Panc1 (cell line): ENCODE measurements at places on chromosomes 13 and 19.

- DNase-seq, result no peak
Measured at GRCh38 chr13:38819053-38819452, 132.2 kb downstream of the FREM2 start.

DNA sequence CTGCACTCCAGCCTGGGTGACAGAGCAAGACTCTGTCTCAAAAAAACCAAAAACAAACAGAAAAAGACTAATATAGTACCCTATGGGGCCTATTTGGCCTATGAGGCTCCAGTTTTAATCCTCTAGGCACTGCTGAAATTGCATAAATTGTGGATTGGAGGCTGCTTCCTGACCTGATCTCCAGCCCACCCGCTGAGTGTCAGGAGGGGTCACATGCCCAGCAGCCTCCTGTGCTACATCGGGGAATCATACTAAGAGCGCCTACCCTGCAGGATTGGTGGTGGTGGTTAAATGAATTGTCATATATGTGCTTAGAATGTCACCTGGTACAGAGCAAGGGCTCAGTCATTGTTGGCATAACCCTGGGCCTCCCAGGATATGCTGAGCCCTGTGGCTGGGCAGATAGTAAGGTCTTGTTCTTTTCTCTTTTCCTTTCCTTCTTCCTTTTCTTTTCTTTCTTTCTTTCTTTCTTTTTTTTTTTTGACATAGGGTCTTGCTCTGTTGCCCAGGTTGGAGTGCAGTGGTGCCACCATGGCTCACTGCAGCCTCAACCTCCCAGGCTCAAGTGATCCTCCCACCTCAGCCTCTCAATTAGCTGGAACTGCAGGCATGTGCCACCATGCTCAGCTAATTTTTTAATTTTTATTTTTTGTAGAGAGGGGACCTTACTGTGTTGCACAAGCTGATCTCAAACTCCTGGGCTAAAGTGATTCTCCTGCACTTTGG is 31.3 kb downstream of the LTBP4 start:
- no peak for DNase-seq

- DNase-seq, result no peak
Measured at GRCh38 chr13:22027566-22027965, 356.7 kb downstream of the FGF9 start.

DNA sequence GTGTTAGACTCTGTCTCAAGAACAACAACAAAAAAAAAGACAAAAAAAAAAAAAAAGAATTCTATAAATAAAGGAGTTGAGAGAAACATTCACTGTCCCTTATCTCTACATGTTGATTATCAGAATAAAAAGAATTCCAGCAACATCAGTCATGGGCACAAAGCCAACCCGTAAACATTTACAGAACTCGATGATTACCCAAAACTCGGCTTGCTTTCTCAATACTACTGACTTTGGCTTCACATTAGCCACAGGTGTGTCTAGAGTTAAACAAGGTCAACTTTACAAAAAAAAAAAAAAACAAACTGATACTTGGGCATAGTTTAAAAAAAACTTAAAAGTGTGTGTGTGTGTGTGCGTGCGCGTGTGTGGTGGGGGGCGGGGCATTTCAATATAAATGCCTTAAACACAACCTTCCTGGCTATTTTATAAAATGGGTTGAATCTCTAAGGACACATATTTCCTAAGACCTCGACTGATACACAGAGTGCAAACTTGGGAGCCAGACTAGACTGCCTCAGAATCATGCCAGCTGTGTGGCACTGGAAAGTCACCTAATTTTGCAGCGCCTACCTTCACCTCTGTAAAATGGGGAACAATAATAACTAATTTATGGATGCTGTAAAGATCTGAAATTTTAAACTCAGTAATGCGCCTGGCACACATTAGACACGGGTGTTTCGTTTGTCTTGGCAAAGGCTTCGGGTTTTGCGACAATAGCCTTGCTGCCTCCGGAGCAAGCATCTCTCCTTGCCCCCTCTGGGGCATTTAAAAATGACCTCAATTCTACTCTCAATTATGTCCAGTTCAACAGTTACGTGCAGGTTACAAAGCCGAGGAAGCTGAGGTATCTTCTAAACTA is 922 bp downstream of the EBPL start:
- no peak for DNase-seq

DNA sequence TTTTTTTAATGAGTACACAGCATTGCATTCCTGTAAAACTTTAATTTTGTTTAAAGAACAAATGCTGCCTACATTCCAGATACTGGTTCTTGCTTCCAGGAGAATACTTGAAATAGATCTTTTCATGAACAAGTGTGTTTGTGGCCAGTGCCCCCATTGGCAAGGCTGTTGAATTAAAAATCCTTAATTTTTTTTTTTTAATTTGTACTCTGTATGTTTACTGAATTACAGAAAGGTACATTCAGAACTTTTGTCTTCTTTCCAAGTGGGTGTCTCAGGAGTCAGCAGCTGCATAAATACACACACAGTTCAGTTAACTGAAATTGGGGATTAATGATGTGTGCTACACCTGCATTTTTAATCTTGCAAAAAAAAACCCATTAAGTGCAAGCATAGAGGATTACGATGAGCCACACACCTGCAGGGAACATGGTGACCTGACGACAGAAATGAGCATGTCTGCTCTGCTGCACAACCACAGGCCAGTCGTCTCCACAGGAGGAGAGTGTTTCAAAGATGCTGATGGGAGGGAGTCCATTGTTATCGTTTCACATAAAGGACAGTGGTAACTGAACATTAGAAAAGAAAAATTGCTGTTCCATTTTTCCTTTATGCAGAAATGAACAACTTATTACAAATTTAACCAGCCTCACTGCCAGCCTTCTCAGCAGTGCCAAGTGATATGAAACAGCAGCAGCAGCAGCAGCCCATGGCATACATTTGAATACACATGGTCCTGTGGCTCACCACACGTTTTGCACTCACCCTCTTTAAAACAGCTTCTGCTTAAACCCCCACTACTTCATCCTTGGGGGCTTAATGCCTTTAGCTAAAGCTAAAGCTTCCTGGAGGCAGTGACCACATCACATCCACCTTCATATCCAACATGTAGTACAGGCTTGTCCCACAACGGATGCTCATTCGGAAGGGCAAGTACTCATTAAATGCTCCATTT is 72.3 kb upstream of the RFC3 start:
- DNase-seq, result no peak

GRCh38 chr19:17951157-17951989 is 15.5 kb upstream of the KCNN1 start:
- no peak for DNase-seq

- DNase-seq, result no peak
Measured at GRCh38 chr19:39542206-39542605, 2.2 kb upstream of the EID2 start.

GRCh38 chr19:49570138-49570856 is 10.1 kb downstream of the NOSIP start:
- DNase-seq, result no peak

DNA sequence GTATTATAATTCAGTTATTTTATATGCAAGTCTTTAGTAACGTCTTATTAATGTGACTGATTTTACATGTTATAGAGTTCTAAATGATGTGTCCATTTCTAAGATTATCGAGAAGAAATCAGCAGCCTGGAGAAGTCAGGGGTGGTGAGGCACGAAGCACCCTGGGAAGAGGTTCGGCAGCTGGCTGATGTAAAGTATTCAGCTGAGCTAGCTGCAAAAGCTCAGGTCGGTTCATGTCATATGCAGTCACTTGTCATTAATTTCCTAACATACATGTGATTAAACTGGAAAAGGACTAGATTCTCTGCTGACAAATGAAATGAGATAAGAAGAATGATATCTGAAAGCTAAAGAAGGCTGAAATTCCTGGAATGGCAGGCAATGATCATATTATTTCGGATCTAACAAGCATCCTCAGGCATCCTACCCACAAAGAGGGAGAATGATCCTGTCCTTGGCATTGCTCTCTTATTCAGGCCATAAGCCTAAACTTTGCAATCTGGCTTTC is 383.0 kb upstream of the SLITRK1 start:
- no peak for DNase-seq

DNA sequence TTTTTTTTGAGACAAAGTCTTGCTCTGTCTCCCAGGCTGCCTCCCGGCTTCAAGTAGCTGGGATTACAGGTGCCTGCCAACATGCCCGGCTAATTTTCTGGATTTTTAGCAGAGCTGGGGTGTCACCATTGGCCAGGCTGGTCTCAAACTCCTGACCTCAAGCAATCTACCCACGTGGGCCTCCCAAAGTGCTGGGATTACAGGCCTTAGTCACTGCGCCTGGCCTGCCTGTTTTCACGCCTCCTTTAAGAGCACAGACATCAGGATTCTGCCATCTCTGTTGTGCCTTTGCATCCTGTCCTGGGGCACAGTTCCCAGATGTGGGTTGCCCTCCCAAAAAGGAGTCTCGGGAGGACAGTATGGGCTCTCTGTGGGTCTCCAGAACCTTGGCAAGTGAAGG is 2.5 kb upstream of the PRAM1 start:
- DNase-seq, result no peak

DNA sequence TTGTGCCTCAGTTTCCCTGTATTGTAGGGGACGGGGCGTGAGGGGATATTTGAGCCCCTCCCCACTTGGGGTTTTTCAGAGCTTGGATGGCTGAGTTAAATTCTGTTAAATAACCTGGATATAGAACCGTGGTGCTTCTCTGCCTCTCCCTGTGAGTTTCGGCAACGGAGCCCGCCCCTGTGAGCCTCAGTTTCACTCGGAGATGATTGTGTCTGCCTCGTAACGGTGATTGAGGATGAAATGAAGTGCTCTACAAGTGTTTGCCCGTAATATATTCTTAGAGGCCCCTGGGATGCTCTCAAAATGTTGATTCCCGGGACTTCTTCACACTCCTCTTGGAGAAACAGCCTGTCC is 509 bp downstream of the KXD1 start:
- no peak for DNase-seq
